MCF 10A (cell line): ENCODE measurements at places on chromosomes 11 and 22. TPM values are rescaled to one million over a fixed set of nuclear protein-coding genes. Genes with fewer than 3 reads are reported as not detected.

GRCh38 chr11:65150509-65151299 is 16.4 kb upstream of the SYVN1 start:
- peak; percentile 96 for DNase-seq

DNA sequence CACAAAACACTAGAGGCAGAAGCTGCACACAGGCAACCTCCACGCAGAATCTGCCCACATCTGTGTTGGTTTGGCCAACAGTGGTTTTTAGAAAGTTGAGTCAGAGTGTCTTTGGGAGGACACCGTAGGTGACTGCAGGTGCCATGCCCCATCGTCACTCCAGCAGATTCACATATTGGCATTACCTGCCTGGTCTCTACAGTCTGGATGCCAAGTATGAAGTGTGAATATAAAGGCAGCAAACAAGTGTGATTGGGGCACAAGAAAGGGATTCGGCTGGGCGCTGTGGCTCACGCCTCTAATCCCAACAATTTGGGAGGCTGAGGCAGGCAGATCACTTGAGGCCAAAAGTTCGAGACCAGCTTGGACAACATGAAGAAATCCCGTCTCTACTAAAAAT is 11.0 kb upstream of the FXYD2 start:
- no peak for DNase-seq

DNA sequence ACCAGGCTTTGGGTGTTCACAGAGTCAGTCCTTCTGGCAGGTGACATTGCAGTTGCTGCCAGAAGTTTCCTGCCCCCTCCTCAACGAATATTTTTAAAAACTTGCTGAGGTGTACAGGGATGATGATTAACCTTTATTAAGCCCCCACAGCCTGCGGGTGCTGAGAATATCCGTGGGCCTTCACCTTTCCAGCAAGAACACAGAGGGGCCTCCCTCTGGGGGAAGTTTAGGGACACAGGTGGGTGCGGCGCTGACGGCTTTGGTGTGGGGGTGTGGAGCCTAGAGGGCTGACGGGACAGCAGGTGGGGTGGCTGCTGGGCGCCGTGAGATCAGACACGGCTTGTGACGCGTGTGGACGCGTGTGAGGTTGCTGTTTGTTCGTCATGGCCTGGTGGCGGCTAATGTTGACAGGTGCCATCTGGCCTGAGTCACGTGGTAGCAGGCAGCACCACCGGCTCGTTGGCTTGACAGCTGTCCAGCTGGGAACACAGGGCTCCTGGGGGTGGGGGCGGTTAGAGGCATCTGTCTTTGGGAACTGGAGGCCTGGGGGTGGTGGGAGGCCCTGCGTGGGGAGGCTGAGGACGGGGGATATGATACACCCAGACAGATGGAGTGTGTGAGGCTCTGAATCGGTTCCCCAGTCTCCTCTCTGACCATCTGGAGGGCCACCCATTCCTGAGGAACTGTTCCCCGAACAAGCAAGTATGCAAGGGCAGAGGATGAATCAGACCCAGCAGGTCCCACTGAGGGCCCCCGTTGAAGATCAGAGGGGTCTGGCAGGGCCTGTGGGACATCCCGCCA is 12.5 kb upstream of the LRRC10B start:
- DNase-seq: no peak

- DNase-seq: no peak
Measured at GRCh38 chr11:27159335-27159679, 118.7 kb downstream of the BBOX1 start.

DNA sequence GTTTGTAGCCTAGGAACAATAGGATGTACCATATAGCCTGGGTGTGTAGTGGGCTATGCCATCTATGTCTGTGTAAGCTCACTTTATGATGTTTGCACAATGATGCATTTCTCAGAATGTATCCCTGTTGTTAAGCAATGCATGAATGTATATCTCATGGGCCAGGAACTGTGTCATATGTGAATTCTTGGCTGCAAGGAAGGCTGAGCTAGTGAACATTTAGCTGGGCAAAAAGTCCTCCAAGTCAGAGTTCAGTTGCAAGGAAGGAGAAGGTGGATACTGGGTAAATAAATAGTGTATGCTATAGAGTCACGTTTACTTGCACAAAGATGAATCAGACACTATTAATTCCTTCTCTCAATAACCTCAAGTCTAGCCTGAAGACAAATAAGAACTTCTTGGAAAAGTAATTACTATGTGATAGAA is 136.1 kb downstream of the EHF start:
- DNase-seq: peak; percentile 90

DNA sequence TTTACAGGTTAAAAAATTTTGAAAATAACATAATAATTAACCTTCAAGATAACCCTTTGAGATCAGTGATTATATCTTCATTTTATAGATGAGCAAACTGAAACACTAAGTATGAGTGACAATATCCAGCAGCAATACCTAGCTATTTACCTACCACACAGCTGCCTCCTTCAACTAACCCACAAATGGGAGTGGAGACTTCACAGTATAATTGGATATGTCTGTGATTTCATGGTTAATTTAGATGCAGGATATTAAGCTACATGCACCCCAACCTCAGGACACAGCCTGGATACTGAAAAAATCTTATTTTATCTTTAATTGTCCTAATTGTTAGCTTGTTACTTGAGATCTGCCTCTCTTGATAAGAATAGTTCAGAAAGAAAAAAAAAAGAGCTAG is 297.2 kb upstream of the ANO5 start:
- no peak for DNase-seq

DNA sequence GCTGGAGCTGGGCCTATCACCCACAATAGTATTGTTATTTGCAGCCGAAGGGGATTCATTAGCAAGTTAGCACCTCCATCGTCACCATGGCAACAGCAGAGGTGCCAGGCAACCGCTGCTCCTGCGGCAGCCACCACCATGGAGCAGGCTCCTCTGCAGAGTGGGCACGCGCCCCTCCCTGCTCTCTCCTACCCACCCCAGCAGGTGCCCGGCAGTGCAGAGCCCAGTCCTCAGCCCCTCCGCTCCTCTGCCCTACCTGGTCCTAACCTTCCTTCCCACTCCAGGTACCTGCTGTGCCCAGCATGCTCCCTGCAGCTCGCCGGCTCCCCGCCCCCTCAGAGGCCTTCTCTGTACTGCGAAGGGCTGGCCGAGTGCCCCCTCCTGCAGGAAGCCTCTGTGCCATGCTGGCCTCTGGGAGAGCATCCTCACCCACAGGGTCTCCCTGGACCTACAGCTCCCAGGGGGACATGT is 3.6 kb downstream of the DUSP8 start:
- DNase-seq: no peak

DNA sequence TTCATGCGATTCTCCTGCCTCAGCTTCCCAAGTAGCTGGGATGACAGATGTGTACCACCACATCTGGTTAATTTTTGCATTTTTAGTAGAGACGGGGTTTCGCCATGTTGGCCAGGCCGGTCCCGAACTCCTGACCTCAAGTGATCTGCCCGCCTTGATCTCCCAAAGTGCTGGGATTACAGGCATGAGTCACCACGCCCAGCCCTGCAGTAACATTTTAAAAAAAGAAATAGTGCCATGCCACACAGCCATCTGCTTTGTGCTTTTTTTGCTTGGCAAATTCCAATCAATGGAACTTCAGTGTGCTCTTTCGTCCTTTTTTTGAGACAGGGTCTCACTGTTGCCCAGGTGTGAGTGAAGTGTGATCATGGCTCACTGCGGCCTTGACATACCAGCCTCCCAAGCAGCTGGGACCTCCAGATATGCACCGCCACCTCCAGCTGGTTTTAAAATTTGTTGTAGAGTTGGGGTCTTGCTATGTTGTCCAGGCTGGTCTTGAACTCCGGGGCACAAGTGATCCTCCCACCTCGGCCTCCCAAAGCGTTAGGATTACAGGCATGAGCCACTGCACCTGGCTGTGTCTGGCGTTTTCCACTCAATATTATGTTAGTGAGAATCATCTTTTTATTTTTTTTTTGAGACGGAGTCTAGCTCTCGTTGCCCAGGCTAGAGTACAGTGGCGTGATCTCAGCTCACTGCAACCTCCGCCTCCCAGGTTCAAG is 1.8 kb upstream of the CHADL start:
- no peak for DNase-seq

DNA sequence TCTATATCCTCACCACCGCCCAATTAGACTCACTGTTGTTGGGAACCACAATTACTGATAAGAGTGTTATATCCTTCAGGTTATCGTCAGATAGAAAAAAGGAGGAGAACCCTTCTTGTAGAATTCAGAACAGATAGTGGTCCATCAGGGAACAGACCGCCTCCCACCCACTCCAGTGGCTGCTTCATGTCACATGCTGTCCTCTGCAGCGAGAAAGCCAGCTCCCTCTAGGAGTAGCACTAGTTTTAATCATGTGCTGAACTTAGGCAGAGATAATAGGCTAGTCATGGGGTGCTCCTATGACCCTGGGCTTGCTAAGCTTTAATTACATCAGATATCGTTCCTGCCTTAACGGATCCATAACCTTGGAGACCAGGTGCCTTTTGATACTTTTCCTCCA is 51.5 kb upstream of the RAB1B start:
- DNase-seq: no peak

- DNase-seq: no peak
Measured at GRCh38 chr22:49551446-49551845, 276.2 kb downstream of the BRD1 start.

DNA sequence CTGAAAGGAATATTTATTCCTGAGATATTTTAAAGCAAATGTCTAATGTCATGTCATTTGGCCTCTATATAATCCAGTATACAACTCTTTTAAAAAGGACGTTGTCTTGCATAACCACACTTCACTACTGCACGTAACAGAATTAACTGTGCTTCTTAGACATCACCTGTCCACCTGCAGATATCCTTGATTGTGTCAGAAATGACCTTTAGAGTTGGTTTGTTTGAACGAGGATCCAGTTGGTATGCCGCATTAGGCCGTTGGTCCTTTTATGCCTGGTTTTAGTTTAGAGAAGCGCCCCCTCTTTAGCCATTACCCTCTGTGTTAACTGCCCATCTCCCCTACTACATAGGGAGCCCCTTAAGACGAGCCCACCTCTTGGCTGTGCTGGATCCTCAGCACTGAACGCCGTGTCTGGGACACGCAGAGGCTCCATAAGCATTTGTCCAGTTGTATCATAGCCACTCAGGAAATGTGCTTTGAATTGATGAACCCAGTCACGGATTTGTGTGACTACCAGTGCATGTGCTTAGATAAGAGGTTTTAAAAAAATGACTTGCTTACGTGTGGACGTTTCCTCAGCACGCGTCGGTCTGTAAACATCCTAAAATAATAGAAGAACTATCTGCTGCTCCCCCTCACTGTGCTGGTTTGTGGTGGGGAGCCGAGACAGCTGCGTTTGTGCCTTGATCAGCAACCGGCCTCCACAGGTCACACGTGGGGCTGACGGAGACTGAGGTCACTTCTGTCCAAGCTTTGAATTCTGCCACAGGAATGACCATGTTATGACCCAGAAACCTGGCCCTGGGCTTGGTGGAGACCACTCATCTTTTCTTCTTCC is 4.0 kb downstream of the MICAL2 start:
- DNase-seq: no peak

- no peak for DNase-seq
Measured at GRCh38 chr22:47750086-47750485, 987.6 kb downstream of the TBC1D22A start.

- DNase-seq: no peak
Measured at GRCh38 chr11:2443881-2444820, at the start of gene TRPM5. TSS of gene TRPM5 (minus strand) at chr11:2444514. CDS start at chr11:2423036, 21,478 bp downstream.

SLC22A25 gene
- not detected in 2 replicates for total RNA-seq

RASGRP2 gene
- total RNA-seq: not detected in 2 replicates

MUC15 gene
- total RNA-seq: not detected in 2 replicates

TRIM6 gene
- total RNA-seq: 0.74 and 0.75 TPM in 2 replicates

SMIM35 gene
- total RNA-seq: not detected in 2 replicates

OR5J2 gene
- not detected in 2 replicates for total RNA-seq

MMP8 gene
- total RNA-seq: 0.12 TPM in 1 of 2 replicates, not detected in the other

FAM83F gene
- 33.1 and 41.3 TPM in 2 replicates for total RNA-seq
